ENCODE measurements at places on chromosomes 5 and 9.
A peak's percentile ranks its signal among the peaks of the same experiment; 100 is the strongest.

GRCh38 chr9:27943501-27943900 is 370.2 kb upstream of the C9orf72 start:
- DNase-seq = no peak

DNA sequence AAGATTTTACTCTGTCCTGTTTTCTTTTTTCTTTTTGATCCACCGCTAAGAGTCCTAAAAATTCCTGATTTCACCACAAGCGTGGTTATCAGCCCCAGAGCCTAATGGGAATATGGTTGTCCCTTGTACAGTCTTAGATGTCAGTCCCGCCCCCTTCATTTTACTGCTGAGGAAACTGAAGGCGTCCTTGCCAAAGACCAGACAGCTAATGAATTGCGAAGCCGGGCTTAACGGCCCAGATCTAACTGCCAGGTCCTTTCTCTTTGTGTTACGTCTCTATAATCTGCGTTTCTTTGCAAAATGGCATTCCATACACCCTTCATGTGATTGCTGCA is 497 bp downstream of the NSA2 start:
- DNase-seq = peak; percentile 54

DNA sequence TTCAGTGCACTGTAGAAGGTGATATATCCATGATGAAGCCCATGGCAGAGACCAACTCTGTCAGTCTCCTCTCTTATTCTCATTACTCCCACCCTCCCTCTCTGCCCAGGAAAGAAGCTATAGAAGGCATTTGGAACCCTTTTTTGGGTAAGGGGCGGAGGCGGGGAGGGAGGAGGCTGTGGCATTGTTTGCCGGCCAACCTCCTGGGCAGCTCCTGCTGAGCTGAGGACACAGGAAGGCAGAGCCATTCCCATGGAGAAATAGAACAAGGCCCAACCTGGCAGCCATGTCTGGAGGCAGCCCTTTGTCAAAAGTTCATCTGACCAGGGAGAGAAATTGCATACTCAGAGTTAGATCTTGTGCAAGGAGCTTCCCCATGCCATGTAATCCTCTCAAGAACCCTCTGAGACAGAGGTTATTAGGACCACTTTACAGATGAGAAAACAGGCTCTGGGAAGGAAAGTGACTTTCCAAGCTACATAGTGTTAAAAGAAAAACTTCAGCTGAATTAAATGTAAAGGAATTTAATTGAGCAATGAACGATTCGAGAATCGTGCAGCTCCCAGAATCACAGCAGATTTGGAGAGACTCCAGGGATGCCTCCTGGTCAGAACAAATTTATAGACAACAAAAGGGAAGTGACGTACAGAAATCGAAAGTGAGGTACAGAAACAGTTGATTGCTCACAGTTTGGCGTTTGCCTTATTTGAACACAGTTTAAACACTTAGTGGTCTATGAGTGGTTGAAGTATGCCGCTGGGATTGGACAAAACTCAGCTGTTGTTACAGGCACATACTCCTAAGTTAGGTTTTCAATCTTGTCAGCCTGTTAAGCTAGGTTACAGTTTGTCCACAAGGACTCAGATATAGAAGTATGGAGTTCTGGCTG is 158.6 kb downstream of the MELK start:
- DNase-seq = no peak

DNA sequence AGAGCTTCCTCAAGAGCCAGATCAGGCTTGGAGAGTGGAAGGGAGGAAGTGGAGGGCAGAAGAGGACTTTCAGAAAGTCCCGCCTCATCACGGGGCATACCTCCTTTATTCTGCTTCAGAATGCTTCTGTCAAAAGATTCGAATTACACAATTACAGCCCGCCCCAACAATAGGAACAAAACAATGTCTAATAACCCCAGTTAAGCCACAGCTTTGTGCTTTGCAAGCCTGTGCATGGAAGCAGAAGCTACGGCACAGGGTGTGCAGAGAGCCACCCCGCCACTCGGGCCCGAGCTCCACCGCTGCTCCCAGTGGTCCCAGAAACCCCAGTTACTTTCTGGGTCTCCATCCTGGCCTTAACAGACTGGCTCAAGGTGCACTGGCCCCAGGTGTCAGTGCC is 23.5 kb downstream of the HNRNPH1 start:
- DNase-seq = no peak

DNA sequence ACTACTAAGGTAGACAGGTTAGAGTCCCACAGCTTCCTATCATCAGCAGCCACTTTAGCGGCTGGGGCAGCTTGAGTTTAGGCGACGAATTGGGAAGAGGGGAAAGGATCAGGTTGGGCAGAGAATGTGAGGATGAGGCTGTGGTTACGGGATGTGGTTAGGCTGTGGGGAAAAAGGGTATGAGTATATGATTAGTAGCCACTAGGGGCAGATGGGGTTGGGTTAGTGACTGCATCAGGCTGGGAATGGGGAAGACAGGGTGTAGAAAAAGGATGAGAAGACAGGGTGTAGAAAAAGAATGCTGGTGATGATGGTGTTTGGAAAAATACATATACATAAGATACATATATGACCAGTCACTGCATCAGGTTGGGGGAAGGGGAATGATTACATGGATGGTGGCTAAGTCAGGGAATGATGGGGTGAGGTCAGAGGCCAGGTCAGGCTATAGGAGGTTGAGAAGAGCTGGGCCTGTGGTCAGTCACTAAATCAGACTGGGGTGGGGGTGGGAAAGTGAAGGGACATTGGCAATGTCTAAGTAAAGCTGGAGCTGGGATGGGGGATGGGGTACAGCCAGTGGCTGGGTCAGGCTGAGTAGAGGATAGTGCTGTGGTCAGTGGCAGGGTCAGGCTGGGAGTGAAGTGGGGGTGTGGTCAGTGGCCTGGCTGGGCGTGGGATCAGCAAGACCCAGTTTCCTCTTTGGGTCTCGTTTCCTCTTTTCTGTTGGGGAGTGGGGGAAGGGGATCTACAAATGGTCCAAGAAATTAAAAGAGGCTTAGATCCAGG is 2.1 kb downstream of the TLN1 start:
- DNase-seq = peak; percentile 17
